ENCODE measurements at places on chromosomes 16 and 17.

GRCh38 chr17:41474863-41475262, 6.1 kb downstream of the KRT35 start:
- DNase-seq = no peak

DNA sequence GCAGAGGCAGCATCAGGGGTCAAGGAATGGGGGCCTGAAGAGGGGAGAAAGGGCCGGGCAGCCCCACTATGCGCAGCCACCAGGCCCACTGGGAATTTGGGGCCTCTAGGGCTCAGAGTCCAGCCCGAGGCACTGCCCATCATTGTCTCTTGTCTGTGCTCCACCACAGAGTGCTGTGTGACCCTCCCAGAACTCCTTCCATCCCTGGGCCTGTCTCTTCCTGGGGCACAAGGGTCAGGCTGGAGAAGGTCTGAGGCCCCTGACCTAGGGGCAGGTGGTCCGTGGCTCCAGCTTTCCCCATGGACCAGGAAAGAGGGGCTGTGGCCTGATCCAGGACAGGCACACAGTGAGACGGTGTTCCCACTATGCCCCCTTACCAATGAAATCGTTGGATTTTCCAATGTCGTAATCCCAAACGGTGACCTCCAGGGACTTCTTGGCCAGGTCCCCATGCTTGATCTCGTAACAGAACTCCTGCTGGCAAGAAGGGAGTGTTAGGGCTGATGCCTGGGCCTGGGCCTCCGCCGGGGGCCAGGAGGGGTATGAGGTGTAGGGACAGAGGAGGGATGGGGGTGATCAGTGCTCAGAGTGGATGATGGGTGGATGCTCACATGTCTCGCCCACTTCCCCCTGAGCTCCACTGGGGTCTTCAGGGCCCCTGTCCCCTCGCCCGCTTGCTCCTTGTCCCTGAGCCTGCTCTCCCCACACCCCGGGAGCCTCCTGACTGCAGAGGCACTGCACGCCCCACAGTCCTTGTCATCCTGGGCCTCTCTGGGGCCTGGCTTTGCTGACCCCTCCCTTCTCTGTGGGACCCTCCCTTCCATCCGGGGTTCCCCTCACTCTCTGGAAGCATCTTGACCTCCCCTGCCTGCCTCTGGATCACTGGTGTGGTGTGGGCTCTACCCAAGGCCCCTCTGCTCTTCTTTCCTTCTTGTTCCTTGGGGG, 10.7 kb downstream of the SCGB1C2 start:
- no peak for DNase-seq

GRCh38 chr17:57902800-57903759, 52.1 kb downstream of the CUEDC1 start:
- DNase-seq = peak; percentile 60

- peak; percentile 85 for DNase-seq
These were observed 158.4 kb upstream of the FAM20A start for GRCh38 chr17:68759343-68760140.

GRCh38 chr17:45070001-45070400, 8.9 kb downstream of the NMT1 start:
- no peak for DNase-seq

DNA sequence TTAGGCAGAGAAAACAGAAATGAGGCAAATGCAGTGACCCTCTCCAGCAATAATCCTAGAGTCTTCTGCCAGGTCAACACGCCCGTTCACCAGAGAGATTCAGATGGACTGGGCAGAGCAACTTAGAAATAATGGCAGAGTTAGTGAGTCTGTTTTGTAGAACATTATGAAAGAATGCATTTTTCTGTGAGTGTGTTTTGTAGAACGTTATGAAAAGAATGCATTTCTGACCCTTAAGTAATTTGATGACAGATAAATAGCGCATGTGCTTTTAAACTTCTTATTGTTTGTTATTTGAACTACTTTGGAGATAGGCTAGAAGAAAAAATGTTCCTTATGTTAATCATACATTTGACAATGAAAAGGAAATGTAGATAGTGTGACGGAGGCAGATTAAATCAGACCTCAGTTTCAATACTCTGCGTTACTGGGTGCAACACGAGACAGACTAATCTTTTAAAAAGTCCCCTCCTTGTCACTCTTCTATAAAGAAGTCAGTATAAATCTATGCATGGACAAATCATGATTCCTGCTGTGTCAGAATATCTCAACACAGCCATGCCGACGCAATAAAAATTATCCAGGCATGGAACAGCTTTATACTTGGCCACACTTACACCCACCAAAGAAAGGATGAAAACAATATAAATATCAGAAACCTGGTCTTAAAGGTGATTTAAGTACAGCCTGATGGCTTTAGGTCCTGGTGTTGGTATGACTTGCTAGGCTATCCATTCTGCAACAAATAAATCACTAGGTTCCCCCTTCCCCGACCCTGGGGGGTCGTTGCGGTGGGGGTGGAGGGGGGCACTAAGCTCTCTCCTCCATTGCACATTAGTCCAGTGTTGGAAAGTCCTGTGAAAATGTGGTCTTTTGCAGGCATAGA, 47.8 kb downstream of the MARCHF10 start:
- DNase-seq = no peak

GRCh38 chr16:20768121-20768520, 4.3 kb downstream of the ACSM3 start:
- DNase-seq = no peak

DNA sequence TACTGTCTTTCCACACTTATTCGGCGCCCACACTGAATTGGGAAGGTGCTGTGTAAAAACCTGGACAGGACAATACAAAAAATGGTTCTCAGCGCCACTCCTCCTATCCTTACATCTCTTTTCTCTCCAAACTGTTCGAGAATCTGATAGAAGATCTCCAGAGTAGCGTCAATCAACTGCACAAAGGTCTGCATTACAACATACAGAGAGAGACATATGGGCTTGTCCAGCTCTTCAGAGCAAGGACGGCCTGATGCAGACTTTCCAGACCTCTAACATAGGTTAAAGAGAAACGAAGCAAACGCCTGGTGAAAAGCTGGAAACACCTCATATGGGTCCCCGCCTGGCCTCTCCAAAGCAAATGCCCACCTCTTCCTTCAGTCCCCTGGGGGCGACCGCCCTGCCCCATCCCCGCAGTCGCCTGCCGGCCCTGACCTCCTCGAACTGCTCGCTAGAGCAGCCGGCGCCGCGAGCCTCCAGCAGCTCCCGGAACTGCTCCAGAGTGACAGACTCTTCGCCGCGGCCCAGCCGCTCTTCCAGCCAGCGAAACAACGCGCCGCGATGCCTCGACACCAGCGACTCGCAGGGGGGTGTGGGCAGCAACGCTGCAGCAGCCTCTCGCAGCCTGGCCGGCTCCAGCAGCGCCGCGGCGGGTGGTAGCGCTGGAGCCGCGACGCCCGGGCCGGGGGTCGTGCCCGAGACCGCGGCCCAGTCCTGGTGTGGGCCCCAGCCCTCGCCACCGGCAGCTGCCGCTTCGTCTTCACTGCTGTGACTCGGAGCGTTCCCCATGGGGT, 526 bp downstream of the ZZEF1 start:
- no peak for DNase-seq

DNA sequence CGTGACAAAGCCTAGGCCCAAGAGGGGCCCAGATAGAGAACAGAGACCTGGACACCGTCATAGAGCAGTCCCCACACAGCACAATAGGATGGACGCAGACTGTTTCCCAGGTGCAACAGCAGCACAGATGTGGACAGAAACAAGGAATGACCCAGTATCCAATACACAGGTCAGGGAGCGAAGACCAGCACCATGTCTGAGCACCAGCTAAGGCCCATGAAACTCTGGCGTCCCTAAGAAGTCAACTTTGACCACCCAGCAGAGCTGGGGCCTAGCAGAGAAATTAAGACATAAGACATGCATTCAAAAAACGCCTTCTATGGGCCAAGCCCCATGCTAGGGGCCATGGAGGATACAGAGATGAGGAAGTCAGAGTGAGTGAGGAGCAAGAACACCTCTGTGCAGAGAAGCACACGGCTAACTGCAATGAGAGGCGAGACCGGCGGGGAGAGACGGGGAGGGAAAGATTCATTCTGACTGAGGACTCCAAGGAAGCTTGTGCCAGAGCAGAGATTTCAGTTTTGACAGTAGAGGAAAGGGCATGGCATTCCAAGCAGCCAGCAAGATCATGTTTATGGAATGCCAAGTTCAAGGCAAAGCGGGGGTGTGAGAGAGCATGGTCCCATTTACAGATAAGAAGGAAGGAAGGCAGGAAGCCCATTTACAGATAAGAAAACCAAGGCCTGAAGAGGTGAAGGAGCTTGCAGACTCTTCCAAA, 50.8 kb downstream of the PITPNM3 start:
- no peak for DNase-seq

- no peak for DNase-seq
These were observed 1.5 kb downstream of the VPS35 start for GRCh38 chr16:46687486-46687885.

GRCh38 chr17:59558039-59558438, 7.4 kb upstream of the DHX40 start:
- DNase-seq = no peak

DNA sequence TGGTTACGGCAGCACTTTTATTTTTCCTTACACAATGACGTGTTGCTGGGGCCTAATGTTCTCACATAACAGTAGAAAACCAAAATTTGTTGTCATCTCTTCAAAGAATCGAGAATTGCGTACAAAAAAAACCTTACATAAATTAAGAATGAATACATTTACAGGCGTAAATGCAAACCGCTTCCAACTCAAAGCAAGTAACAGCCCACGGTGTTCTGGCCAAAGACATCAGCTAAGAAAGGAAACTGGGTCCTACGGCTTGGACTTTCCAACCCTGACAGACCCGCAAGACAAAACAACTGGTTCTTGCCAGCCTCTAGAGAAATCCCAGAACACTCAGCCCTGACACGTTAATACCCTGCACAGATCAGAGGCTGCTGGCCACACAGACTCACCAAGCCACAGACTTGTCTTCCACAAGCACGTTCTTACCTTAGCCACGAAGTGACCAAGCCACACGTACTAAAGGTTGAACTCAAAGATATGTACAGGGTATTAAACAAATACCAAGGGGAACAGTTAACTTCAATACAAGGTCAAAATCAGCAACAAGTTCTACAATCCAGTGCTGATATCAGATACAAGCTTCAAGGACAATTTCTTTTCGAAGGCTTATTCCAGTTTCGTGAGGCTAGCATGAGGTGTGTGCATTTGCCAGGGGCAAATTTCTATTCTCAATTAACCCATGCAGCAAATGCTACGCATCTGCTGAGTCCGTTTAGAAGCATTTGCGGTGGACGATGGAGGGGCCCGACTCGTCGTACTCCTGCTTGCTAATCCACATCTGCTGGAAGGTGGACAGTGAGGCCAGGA, 2.4 kb downstream of the ACTG1 start:
- DNase-seq = no peak

GRCh38 chr17:57257195-57257894, 1.0 kb downstream of the MSI2 start:
- peak; percentile 26 for DNase-seq

- DNase-seq = no peak
These were observed 14.2 kb downstream of the AXIN2 start for GRCh38 chr17:65547253-65547670.

DNA sequence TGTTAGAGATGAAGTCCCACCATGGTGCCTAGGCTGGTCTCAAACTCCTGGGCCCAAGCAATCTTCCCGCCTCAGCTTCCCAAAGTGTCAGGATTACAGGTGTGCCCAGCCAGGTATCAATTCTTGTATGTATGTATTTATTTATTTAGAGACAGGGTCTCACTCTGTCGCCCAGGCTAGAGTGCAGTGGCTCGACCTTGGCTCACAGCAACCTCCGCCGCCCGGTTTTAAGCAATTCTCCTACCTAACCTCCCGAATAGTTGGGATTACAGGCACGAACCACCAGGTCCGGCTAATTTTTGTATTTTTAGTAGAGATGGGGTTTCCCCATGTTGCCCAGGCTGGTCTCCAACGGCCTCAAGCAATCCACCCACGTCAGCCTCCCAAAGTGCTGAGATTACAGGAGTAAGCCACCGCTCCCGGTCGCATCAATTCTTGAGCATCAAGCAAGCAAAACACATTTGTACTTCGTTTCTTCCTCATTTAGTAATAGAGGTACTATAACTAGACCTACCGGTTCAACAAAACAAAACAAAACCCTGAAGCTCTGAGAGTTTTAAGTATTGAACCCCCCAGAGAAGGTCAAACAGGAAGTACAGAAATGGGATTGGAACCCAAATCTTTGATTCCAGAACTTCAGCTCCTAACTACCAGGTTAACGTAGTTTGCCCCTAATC, 1.0 kb upstream of the ZNF500 start:
- peak; percentile 22 for DNase-seq

DNA sequence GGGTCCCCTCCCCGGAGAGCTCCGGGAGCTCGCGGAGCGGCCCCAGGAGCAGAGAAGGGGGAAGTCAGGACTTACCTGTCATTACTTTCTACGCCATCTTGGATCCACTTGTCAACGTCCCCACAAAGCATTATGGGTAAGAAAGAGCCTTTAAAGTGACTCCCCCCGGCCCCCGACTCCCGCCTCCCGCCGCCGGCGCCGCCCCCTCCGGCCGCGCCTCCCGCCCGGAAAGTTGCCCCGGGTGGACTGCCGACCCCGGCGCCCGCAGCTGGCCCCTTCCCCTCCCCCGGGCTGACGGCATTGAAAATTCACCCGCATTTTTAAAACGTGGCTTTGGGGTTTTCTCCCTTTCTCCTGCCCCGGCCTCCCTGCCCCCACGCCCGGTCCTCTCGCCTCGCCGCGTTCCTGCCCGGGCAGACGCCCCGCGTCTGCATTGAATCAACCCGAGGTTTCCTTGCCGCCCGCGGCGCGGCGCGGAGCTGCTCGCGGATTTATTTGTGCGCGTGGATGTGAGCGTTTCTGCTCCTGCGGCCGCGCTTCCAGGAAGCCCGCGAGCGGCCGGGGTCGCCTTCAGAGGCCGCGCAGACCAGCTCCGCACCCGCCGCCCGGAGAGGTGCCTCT, at the start of gene HELZ:
TSS of gene HELZ (minus strand) at position 124 of the 621 bp plus-strand sequence. CDS start 26,392 bp downstream, outside the sequence.
- DNase-seq = peak; percentile 82

- no peak for DNase-seq
These were observed 37.2 kb downstream of the LYRM1 start for GRCh38 chr16:20937736-20938135.

DNA sequence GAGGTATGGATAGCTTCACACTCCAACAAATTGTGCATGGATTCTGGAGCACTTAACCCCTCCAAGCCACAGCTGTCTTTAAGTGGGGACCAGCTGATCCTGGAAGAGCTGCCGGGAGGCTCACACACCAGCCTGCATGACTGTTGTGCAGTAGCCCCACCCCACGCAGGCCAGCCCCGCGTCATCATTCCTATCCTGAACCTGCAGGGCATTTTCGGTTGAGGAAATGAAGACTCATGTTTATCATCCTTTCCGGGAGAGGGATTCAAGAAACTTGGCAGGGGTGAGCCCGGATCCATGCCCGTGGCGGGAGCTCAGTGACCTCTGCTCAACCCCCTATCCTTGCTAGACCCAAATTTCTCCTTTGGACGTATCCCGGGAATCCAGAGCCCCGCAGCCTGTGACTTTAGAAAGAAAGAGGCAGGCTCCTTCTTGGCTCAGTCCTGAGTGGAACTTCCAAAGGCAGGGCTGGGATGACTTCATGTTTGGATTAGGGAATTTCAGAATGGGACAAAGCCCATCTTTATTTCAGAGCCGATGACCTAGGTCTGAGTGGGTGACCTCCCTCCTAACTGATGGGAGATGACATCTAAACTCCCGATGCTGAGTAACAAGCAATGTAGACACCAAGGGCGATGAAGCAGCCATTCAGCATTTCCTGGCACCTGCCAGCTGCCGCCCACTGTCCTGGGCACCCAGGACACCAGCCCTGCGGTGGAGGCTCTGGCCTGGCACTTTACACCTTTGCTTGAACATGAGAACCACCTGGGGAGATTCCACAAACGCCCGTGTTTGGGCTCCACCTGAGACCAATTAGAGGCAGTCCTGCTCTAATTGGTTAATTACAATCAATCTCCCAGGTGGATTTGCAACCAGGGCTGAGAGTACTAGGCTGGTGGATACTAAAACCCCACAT, 43.3 kb upstream of the CMIP start:
- DNase-seq = no peak

Measured in hematopoietic multipotent progenitor cell (in vitro differentiated cells).